ENCODE measurements at places on chromosomes 1 and 21.

GRCh38 chr1:167555971-167556714 lies 2.6 kb upstream of the CREG1 start:
- peak; percentile 74 for DNase-seq

DNA sequence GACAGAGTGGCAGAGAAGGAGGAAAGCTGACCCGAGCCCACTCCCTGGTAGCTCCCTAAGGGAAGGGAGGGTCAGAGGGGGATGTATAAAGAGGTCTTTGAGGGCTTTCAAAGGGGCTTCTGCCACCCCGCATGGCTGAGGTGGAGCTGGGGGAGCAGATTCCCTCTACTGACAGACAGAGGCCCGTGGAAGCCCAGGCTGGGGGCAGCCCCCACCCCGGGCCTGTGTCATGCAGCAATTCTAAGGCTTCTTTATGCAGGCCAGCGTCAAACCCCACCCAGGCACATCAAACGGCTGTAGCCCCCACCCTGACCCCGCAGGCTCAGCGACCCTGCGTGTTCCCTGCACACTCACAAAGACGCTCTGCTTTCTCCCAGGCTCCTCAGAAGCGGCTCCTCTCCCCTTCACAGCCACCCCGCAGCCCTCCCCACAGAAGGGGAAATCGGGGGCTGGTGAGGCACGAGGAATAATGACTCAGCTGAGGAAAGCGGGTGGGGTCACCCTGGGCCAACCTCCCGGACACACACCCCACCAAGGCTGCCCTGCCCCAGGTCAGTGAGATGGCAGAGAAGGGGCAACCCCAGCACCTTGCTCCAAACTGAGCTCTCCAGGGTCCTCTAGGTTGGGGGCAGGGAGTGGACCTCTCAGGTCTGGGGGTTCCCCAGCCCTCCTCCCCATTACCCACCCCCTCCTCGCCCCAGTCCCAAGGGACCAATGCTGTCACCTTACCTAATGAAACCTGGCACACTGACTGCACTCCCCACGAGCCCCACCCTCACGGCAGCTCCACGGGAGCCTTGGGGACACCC lies 10.8 kb downstream of the SLC45A3 start:
- peak; percentile 77 for DNase-seq

- no peak for DNase-seq
Measured at GRCh38 chr1:227952374-227953021, 4.8 kb upstream of the WNT9A start.

DNA sequence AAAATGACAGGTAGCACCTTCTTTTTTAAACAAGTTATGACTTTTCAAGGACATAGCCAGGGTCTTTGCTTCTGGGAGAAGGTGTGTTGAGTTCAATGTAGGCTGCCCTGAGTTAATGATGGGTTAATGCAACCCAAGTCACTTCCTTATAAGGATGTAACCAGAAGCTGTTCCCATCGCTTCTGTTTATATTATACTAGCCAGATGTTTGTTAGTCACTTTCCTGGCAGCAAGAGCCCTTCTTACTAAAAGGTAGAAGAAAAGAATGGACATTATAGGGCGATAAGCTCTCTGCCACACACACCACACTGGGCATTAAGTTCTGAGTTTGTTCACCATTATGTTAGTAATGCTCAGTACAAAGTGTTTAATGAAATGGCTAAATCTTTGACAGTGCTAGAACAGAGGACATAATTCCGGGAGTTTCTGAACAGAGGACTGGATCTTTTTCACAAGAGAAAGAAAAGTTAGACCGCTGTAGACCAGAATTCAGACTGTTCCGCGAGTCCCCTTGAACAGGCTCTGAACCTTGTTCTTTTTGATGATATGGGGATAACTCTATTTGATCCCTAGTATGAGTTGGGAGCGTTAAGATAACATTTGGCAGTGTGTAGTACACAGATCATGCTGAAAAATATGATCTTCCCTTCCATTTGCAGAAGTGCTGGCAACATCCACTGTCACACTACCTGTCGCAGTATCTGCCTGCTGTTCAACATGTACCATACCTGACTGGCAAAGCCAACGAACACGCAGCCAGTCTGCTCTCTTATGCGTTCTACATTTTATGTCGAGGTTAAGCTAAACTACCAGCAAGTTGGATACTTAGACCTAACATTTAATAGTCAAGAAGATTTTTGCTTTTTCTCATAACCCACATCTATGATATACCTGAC lies 41.0 kb downstream of the DEGS1 start:
- no peak for DNase-seq

- DNase-seq = no peak
Measured at GRCh38 chr1:153929426-153929825, 6.7 kb upstream of the GATAD2B start.
